ENCODE measurements at places on chromosomes 4 and X. TPM values are rescaled to one million over a fixed set of nuclear protein-coding genes. Genes with fewer than 3 reads are reported as not detected.

The RXFP1 gene
- total RNA-seq, result not detected

The ZXDB gene
- 5.0 TPM for total RNA-seq

The S100G gene
- not detected for total RNA-seq

The TRIM75 gene
- not detected for total RNA-seq

The MTCP1 gene
- 17.5 TPM for total RNA-seq

The FAM200B gene
- 19.2 TPM for total RNA-seq

The CXCL13 gene
- not detected for total RNA-seq

The CCKAR gene
- total RNA-seq, result not detected

The SCRG1 gene
- total RNA-seq, result not detected

The USP17L12 gene
- total RNA-seq, result not detected

The CSN1S1 gene
- total RNA-seq, result not detected

The TMEM31 gene
- not detected for total RNA-seq

The ADRA2C gene
- under 0.01 TPM for total RNA-seq

The MAGED4 gene
- total RNA-seq, result 38.9 TPM

The IL1RAPL1 gene
- total RNA-seq, result 0.22 TPM

The ADH1A gene
- not detected for total RNA-seq

The SPRY1 gene
- 18.3 TPM for total RNA-seq

The DMRTC1B gene
- not detected for total RNA-seq

The ZCCHC18 gene
- total RNA-seq, result 1.4 TPM

The CLTRN gene
- total RNA-seq, result not detected

The KCND1 gene
- total RNA-seq, result 0.22 TPM

The SSX2B gene
- not detected for total RNA-seq

The ENAM gene
- total RNA-seq, result not detected

Data from lung microvascular endothelial cell (primary cell).